ENCODE measurements at places on chromosomes 3 and 15. TPM values are rescaled to one million over a fixed set of nuclear protein-coding genes. Genes with fewer than 3 reads are reported as not detected.

CRABP1 gene
- total RNA-seq: not detected

CCR2 gene
- total RNA-seq: not detected

GOLGA6B gene
- not detected for total RNA-seq

DLL4 gene
- total RNA-seq: under 0.01 TPM

PLS1 gene
- 0.83 TPM for total RNA-seq

OR5K1 gene
- total RNA-seq: not detected

FEZF2 gene
- total RNA-seq: not detected

LEKR1 gene
- total RNA-seq: 0.26 TPM

CLDN1 gene
- 2.6 TPM for total RNA-seq

PCOLCE2 gene
- 6.7 TPM for total RNA-seq

Measured in fibroblast of lung (primary cell).